ENCODE measurements at places on chromosomes 2 and 18. TPM values are rescaled to one million over a fixed set of nuclear protein-coding genes. Genes with fewer than 3 reads are reported as not detected.
A peak's percentile ranks its signal among the peaks of the same experiment; 100 is the strongest.

GRCh38 chr2:21367421-21367820 is 243.7 kb downstream of the TDRD15 start:
- H3K4me1 ChIP-seq: no peaks in the 10 kb centered on the region
- peak; percentile 9 for DNase-seq
- H3K27ac ChIP-seq: no peak overlapping the region
- no peaks in the 10 kb centered on the region for H3K27me3 ChIP-seq

LINC00305 gene
- not detected for total RNA-seq

- no peak overlapping the region for H3K4me3 ChIP-seq
- H3K4me1 ChIP-seq: peaks cover 12% of the 10 kb centered on the region
- peak; percentile 28 for DNase-seq
- H3K36me3 ChIP-seq: peaks cover 2% of the 10 kb centered on the region
Observed at GRCh38 chr18:2997846-2998564, 14.9 kb downstream of the LPIN2 start.

DNA sequence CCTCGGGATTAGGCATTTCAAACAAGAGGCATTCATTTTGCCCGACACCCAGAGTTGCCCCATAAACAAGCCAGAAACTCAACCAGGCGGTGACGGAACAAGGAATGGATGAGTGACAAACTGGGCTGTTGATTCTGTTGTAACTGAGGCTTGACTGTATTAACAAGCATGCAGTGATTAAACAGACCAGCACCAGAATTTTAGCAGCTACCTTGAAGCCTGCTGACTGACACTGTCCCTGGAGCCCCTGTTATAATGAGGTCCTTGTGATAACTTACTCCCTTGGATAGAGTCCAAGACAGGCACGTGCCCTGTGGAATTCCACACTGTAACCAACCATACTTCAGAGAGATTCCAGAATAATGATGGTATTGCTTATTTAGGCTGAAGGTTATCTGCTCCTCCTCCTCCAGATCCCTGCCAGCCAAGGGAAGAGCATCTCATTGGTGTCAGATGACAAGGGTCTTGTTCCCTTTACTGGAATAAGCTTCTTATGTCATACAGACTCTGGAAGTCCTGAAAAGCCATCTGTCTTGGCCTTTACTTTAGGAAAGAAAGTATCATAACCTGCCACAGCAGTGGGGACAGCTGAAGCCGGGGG is 97.1 kb upstream of the RMDN2 start:
- peak; percentile 90 for DNase-seq
- H3K4me3 ChIP-seq: no peak overlapping the region
- H3K27ac ChIP-seq: peak overlapping the region; percentile 66
- no peaks in the 10 kb centered on the region for H3K36me3 ChIP-seq
- H3K27me3 ChIP-seq: no peaks in the 10 kb centered on the region

- no peaks in the 10 kb centered on the region for H3K4me1 ChIP-seq
- H3K36me3 ChIP-seq: peaks cover 13% of the 10 kb centered on the region
- H3K27ac ChIP-seq: no peak overlapping the region
- DNase-seq: no peak
Observed at GRCh38 chr2:200422071-200422470, 87.8 kb downstream of the KCTD18 start.

Measured in fibroblast of lung (primary cell).